ENCODE measurements at places on chromosomes 4 and X.
A peak's percentile ranks its signal among the peaks of the same experiment; 100 is the strongest.

DNA sequence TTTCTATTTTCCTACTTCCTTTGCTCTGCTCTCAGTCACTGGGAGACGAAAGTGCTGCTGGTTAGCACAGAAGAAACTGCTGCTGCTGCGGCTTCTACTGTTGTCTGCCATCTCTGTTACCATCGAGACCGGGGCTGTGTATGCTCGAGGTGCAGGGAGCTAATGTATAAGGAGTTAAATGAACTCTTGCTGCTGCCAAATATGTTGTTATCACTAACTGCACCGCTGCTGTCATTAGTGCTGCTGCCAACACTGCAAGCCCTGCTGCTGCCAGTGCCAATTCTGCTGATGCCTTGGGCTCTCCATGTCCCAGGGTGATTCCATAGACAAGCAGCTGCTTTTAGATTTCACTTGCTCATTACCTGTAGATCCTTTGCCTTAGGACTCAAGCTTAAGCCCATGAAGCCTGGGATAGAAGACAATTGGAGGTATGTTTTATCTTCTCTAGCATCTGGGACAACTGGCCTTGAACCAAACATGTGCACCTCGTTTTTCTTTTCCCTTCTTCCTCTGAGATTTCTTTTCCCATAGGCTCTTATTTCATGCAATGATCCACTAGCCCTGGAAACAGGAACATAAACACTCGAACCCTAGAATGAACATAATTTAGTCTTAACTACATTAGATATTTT, 107.8 kb downstream of the CCSER1 start:
- no peak for DNase-seq

DNA sequence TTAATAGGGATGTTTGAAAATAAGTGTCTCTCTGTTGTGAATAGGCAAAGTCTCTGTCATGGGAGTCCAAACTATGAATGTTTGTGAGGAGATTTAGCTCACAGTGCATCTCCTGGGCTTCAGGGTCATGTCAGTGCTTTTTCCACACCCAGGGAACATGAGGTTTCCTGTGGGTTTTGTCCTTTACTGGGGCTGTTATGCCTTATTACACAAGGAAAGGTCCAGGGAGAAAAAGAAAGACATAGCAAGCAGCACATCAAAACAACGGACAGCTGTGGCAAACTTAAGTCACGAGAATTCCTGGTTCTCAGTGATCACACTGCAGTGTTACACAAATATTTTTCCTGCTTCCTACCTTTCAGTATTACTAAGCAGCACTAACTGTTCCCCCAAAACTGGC, 99.4 kb downstream of the MBNL3 start:
- DNase-seq: no peak

DNA sequence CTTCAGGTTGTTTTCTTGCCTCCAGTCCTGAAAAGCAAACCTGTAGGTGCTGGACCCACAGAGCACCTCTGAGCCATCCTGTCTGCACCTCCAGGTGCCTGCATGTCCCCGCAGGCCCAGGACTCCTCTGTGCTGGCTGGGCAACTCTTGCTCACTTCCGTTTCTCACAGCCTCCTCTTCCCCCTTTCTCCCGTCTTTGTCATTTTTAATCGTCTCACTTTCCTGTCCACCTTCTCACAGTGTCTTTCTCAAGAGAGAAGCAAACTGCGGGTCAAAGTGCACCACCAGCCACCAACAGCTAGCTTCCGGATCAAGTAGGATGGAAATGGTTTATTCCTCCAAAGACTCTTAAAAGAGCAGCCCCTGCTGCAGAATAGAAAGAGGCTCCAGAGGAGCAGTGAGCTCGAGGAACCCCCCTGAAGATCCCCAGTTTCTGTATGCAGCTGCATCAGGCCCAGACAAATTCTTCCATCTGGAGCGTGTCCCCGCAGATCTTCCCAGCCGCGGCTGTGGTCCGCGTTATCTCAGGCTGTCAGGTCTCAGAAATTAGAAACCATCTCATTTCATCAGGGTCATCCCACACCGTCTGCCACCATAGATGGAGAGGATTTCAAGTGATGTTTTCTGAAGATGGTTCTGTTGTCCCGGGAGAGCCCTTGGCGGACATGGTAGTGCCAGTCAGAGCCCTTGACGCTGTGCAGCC, 87.7 kb downstream of the FHDC1 start:
- no peak for DNase-seq

DNA sequence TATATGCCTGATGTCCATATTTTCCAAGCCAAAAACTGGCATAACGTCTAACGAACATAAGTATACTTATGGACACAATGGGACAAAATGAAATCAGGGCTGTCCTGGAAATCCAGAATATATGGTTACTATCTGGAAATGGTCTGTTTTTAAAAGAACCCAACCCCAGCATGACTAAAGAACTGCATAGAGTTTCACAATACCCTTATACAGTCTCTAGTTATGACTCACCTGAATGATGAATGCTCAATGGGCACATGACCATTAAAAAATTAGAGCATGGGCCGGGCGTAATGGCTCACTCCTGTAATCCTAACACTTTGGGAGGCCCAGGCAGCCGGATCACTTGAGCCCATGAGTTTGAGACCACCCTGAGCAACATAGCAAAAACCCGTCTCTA, 31.8 kb downstream of the AMMECR1 start:
- DNase-seq: peak; percentile 20

DNA sequence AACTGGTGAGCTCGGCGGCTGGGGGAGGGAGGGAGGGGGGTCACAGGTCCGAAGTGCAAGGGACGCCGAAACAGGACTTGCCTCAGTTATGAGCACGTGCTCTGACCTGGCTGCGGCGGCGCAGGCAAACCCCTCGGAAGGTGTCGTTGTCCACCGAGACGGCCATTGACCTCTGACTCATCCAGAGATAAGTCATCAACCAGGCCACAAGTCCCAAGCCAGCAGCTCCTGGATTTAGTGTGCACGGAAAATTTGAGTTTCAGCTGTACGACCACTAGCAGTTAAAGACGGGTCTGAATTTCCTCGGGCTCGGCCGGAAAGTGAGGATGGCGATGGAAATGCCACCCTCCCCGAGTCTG, 674 bp downstream of the SH3D19 start:
- peak; percentile 37 for DNase-seq

- no peak for DNase-seq
These were observed 29.2 kb downstream of the ARSJ start for GRCh38 chr4:113950207-113950606.

- peak; percentile 77 for DNase-seq
These were observed 288.3 kb downstream of the CHIC1 start for GRCh38 chrX:73851014-73852009.

DNA sequence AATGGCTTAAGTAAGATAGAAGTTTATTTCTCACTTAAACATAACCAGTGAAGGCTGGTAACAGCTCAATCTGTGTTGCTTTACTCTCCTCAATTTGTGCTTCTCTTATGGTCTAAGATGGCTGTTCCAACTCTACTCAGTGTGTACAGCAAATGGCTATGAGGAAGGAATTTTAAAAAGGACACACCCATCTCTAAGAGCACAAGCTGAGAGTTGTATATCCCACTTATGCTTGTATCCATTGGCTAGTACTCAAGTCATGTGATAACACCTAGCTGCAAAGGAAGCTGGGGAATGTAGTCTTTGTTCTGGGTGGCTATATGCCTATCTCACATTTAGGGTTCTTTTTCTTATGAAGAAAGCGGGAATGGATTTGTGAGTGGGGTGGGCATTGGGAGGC, 63.3 kb downstream of the GPAT3 start:
- DNase-seq: peak; percentile 16

- DNase-seq: peak; percentile 49
These were observed 15.0 kb downstream of the SCARB2 start for GRCh38 chr4:76198411-76199237.

DNA sequence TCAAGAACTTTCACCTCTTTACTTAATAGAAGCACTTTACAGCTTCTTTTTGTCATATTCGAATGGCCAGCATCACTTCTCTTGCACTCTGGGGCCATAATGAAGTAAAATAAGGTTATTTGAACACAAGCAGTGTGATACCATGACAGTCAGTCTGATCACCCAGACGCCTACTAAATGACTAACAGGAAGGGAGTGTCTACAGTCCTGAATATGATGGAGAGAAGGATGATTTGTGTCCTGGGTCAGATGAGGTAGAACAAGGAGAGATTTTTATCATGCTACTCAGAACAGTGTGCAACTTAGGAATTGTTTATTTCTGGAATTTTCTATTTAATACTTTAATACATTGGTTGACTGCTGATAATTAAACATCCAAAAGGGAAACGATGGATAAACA, 284.2 kb upstream of the F9 start:
- no peak for DNase-seq

- no peak for DNase-seq
These were observed 103.3 kb upstream of the LEF1 start for GRCh38 chr4:108272046-108272445.

DNA sequence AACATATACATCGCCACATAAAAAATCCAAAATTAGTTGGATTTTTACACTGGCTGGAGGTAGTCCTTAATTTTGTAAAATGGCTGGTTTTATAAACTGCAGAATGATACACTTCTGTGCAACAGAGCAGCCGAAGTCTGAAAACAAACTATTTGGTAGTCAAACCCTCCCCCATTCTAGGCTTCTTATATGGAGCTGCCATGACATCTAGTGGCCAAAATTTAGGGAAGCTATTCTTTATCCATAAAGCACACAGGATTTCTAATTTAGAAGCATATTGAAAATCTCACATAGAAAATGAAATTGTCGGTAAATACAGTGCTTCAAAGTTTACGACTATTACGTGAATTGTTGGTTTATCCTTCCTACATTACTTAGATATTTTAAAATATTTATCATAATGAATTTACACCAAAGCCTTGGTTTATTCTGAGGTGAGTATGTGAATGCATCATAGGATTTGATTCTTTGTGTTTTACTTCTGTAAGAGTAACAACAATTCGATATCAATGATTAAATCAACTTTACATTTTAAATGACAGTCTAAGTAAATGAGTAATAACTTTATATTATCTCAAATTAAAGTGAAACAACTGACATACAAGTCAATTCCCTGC, 113.4 kb upstream of the FAM241A start:
- peak; percentile 22 for DNase-seq

GRCh38 chr4:121764702-121765367, at the start of gene SMIM43:
TSS of gene SMIM43 (minus strand) at chr4:121765164. CDS start at chr4:121765105, 59 bp downstream.
- DNase-seq: peak; percentile 21

GRCh38 chr4:151484396-151485102, 75.6 kb downstream of the FHIP1A start:
- peak; percentile 68 for DNase-seq

DNA sequence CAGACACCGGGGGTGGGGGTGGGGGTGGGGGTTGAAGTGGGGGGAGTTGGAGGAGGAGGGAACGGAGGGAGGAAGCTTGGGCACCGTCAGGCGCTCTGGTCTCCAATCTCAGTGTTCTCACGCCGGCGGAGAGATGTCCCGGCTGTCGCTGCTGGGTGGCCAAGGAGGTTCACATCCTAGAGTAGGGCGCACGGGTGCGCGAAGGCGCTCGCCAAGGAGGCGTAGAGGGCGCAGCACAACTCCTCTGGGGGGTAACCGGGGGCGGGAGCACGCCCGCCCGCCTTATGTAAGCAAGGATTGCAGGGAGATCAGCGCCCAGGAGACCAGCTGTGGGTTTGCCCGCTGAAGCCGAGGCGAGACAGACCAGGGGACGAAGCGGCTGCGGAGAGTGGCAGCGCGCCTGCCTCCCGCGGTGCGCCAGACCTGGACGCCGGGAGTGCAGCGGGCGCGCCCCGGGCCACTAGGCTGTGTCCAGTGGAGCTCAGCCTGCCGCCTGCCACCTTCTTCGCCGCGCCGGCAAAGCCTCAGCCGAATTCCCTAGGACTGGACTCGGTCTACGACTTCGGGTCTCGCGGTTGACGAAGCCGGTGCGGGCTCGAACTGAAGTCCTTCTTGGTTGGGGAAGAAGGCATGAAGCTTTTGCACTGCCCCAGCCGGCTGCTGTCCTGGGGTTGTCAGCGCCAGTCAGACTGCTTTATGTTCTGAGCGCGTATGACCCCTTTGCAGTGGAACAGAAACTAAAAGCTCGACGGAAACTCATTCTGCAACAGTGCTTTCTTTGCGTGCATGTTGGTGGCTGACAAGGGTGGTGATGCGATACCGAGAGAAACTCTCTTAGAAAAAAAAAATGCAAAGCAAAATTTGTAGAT, 707 bp upstream of the UNC5C start:
- DNase-seq: peak; percentile 48

DNA sequence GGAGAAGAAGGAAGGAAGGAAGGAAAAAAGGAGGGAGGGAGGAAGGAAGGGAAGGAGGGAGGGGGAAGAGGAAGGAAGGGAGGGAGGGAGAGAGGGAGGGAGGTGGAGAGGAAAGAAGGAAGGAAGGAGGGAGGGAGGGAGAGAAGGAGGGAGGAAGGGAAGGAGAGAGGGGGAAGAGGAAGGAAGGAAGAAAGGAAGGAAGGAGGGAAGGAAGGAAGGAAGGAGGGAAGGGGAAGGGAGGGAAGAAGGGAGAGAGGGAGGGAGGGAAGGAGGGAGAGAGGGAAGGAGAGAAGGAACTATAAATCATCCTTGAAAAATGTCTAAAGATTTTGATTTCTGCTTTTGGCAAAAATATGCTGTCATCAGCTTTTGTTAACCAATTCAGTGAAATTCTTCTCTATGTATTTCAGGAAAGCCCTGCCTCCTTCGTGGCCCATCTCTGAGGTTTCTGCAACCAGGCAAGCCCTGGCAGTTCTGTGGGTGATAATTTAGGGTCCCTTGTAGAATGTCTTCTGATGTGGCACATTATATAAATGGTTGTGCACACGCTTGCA, 7.1 kb upstream of the HOPX start:
- no peak for DNase-seq

DNA sequence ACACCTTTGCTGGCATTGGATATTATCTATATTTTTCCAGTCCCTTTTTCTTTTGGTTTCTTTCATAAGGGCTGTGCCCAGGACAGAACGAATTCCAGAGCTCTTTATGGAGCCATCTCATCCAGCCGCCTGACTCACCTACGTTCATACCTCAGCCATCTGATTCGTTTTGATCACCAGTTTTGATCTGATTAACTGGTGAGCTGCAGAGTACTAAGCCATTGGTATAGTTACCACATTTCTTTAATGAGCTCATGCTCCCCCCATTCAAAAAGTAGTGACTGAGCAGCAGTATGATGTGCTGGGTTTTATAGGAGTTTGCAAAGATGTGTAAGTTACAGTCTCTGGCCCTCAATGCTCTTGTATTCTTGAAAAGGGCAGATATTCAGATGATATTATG, 43.0 kb upstream of the CDKN2AIP start:
- DNase-seq: no peak

GRCh38 chrX:77003956-77004355, 443.2 kb upstream of the FGF16 start:
- no peak for DNase-seq

DNA sequence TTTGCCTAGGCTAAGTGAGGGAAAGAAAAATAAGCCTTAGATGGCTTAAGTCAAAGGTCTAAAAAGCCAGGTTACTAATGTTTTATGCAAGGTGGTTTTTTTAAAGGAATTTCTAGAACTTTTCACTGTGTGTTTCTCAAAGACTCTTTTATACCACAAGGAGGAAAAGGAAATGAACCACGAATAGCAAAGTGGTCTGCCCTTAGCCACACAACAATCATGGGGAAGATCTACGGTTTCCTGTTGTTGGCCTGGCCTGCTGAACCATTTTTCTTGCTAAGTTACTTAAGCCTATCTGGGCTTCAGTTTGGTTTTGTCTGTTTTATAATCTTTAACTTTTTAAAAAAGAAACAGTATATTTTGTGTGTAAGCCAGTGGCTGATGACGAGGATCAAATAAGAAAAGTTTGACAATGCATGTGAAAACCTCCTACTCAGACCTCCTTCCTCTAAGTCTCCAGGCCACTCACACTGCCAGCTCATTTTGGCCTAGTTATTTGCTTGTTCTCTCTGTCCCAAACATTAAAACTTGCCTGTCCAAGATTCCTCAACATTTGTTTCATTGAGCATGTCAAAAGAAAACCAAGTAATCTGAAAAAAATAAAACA, 56.7 kb upstream of the COL25A1 start:
- no peak for DNase-seq

- DNase-seq: no peak
These were observed 163.8 kb upstream of the HDX start for GRCh38 chrX:84666086-84666485.
